ENCODE measurements at places on chromosomes 13 and 19.
A peak's percentile ranks its signal among the peaks of the same experiment; 100 is the strongest.

DNA sequence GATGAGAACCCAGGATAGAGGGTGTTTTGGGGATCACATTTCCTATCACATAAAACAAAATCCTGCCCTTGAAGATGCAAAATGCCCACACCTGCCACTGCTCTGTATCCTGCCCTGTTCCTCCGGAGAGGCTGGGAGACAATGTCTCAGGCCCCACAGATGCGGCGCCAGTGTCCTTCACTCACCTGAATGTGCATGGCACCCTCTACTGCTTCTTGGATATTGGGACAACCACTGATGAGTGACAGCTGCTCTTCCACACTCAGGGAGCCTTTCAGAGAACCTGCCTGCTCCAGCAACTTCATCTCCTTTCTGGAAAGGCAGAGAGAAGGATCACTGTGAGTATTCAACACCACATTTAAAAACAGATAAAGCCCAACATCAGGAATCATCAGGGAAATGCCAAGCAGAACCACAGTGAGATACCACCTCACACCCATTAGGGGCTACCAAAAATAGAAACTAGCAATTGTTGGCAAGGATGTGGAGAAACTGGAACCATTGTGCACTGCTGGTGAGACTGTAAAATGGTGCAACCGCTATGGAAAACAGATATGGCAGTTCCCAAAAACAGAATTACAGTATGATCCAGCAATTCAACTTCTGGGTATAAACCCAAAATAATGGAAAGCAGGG, 36.4 kb downstream of the CRYL1 start:
- no peak for DNase-seq

DNA sequence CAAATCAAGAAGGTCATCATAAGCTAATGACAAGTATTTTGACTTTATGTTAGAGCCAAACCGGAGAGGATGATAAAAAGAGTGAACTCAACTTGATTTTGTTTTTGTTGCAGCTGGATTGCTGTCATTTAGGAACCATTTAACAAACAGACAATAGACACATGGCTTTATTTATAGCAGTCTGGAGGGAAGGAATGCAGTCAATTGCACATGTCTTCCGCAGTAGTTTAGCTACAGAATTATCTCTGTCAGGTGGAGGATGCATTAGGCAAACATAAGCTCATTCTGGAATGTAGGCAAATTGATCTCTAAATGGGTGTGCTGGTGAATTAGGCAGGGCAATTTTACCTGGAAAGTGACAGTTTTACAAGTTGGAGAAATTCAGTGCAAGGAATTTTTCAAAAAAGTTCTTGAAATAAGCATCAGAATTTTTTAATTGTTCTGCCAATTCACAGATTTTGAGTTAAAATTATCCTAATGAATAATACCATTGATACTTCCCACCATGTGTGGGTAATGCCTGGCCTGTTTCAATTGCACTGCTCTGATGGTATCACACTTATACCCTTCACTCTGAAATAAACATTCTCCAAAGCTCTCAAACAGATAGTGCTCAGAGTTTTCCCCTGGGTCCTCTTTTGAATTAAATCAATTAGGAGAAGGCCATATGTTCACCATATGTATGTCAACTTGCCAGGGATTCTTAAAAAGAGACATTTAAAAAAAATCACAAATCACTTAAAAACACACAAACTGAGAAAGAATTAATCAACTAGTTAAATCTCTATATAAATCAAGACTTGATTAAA, 318.3 kb downstream of the NDFIP2 start:
- peak; percentile 47 for DNase-seq

GRCh38 chr13:45847554-45848224, 3.9 kb downstream of the SIAH3 start:
- DNase-seq = no peak

GRCh38 chr19:19538061-19538784, at the start of gene CILP2:
Gene CILP2 (plus strand): TSS chr19:19538265. CDS start chr19:19538350, 85 bp downstream.
- DNase-seq = peak; percentile 75

- DNase-seq = no peak
Measured at GRCh38 chr13:75919660-75920199, 283.6 kb downstream of the LMO7 start.

DNA sequence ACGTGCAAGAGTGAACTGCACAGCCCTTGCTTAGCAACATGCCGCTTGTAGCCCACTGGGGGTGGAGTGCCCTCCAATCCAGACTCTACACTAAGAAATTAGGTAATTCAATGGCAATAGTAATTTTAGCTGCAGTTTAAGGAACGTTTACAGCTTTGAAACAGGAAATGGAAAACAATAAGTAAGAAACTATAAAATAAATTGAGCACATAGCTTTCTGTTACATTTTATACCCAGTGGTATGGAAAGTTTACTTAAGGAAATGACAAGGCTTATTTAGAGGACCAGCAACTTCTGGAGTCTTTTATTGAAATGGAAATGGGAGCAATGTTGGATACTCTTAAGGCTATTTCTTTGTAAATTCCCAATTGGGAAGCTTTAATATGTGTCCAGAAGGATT, 373.2 kb downstream of the KCNRG start:
- DNase-seq = no peak

DNA sequence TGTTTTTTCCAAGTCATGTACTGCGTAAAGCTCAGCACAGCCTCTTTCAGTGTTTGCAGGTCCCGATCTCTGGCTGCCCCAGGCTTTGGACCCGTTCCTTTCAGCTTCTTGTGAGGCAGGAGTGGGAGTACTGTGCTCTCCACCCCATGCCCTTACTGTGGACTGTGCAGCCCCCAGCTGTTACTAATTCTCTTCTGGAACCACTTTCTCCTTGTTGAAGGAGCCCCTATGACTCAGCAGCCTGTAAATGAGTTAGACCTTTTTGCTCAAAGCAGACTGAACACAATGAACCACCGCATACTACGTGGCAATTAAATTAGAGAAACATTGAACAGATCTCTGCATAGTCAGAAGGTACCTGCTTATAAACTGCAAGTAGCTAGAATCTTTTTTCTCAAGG, 39.0 kb downstream of the SERTM1 start:
- peak; percentile 24 for DNase-seq

- DNase-seq = peak; percentile 91
Measured at GRCh38 chr13:33634546-33634982, 183.4 kb upstream of the RFC3 start.

DNA sequence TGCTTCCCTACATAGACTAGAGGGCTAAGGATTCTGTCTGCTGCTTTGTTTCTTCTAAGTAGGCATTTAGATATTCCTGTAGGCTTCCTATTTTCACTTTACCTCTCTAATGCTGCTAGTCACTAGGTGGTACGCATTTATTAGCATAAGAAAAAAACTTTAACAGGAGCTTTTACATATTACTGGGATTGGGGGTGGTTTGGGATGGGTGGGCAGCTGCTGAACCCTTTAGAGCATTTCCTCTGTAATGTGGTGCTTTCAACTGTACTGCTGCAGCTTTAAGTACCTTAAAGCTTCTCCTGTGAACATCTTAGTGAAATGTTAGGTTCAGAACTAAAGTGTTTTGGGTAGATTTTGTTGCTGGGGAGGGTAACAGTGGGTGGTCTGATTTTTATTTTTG, 92.6 kb downstream of the ZNF486 start:
- no peak for DNase-seq

- peak; percentile 86 for DNase-seq
Measured at GRCh38 chr19:48975947-48976847, 11.1 kb downstream of the FTL start.

DNA sequence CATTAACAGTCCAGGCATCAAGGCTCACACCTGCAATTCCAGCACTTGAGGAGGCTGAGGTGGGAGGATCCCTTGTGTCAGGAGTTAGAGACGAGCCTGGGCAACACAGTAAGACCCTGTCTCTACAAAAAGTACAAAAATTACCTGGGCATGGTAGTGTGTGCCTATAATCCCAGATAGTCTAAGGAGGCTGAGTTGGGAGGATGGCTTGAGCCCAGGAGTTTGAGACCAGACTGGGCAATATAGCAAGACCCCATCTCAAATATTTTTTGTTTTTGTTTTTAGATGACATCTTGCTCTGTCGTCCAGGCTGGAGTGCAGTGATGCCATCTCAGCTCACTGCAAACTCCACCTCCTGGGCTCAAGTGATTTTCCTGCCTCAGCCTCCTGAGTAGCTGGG, 40.1 kb upstream of the ONECUT3 start:
- no peak for DNase-seq

- no peak for DNase-seq
Measured at GRCh38 chr13:64688893-64689677, 2541.1 kb downstream of the PCDH9 start.

Data from eye (tissue), 1 donor.